ENCODE measurements at places on chromosomes 3 and 15.
A peak's percentile ranks its signal among the peaks of the same experiment; 100 is the strongest.

- DNase-seq: no peak
Measured at GRCh38 chr3:27591312-27592210, 107.4 kb upstream of the SLC4A7 start.

DNA sequence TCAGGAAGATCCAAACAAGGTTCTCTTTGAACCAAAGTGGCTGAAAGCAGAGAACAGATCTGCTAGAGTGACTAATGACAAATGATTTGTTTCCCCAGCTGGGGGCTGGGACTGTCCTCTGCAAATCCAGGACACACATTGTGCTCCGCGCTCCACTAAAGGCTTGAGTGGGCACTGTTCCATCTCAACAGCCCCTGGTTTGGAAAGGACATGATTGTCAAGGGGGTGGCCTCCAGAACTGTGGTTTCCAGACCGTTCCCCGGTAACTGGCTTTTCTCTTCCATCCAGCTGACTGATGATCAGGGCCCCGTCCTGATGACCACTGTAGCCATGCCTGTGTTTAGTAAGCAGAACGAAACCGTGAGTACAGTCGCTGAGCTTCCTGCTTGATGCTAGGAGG, 91.0 kb downstream of the LRTM1 start:
- no peak for DNase-seq

- DNase-seq: no peak
Measured at GRCh38 chr3:178443634-178444033, 92.6 kb upstream of the KCNMB2 start.

- DNase-seq: no peak
Measured at GRCh38 chr3:72154391-72155335, 369.7 kb upstream of the PROK2 start.

- DNase-seq: no peak
Measured at GRCh38 chr3:177642804-177643125, 445.5 kb upstream of the TBL1XR1 start.

DNA sequence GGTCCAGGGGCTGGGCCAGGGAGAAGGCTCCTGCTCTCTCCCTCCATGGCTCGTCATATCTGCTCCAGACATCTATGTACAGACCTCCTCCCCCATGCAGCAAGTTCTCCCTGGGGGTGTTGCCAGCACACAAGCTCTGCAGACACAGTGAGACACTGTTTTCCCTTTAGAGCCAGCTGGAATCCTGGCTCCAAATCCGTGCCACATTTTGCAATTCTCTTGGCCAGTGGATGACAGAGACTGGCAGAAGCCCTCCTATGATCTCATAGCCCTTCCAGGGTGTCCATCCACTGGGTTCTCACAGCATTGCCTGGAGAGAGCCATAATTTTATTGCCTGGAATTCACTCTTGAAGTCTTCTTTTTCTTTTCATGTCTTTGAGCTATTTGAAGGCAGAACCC, 203.9 kb downstream of the TLE3 start:
- DNase-seq: peak; percentile 64

GRCh38 chr15:77898811-77899730, 178.4 kb downstream of the TBC1D2B start:
- no peak for DNase-seq

GRCh38 chr3:15703346-15703745, 94.4 kb downstream of the ANKRD28 start:
- DNase-seq: no peak

DNA sequence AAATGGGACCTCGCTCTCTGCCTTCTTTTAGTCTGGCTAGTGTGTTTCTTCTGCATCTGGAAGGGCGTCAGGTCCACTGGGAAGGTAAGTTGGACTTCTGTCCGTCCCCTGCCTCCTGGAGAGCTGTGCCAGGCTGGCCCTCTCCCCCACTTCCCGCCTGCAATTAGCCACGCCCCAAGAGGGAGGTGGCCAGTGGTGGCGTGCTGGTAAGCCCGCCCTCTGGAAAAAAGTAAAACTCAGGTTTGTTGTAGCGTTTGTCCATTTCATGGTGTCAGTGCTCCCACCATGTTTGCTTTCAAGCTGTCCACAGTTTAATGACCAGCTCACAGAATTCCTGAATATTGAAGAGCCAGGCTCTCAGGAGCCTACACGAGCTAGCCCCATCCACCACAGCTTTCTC, 55.6 kb downstream of the SLC6A6 start:
- no peak for DNase-seq

DNA sequence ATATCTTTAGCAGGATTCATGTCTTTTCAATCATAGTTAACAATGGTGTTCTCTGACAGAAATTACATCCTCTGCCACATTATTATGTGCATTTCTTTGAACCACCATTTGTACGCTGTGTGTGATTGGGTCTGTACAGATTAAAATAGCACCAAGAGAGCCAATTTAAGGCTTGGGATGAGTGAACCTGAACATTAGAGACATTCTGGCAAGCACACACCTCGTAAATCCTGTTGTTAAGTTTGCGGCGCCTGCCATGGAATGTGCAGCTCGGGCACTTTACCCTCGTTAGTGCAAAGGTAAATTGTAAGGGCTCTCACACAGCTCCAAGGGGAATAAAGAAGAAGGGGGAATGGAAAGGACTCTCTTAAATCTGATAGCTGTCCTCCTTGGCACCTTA, 482.4 kb upstream of the DPPA4 start:
- DNase-seq: no peak

DNA sequence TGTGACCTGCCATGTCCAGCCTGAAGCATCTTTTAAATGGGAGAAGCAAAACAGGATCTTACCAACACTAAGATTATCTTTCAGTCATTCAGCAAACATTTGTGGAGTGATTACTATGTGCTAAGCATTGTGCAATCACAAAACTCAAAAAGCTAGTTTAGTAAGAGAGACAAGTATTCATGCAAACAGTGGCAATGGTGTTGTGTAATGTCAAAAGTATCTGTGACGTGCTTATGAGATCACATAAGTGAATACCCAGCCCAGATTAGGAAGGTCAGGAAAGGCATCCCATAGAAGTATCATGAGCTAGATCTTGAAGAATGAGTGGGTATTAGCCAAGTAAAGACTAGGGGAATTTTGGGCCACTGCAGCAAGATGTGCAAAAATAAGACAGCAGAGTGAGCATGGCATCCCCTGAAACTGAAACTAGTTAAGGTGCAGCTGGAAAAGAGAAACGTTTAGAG, 32.1 kb downstream of the SEC62 start:
- no peak for DNase-seq

- DNase-seq: no peak
Measured at GRCh38 chr3:107831590-107831989, 259.2 kb downstream of the CD47 start.
